ENCODE measurements at places on chromosomes 1 and 21. TPM values are rescaled to one million over a fixed set of nuclear protein-coding genes. Genes with fewer than 3 reads are reported as not detected.

FCAMR gene
- total RNA-seq = 0.56 TPM

- no peak overlapping the region for H3K27ac ChIP-seq
- no peaks in the 10 kb centered on the region for H3K27me3 ChIP-seq
- DNase-seq = no peak
- no peak overlapping the region for H3K4me3 ChIP-seq
- H3K4me1 ChIP-seq = peaks cover 24% of the 10 kb centered on the region
These were observed 85.0 kb downstream of the MRPL37 start for GRCh38 chr1:54284781-54285529.

DNA sequence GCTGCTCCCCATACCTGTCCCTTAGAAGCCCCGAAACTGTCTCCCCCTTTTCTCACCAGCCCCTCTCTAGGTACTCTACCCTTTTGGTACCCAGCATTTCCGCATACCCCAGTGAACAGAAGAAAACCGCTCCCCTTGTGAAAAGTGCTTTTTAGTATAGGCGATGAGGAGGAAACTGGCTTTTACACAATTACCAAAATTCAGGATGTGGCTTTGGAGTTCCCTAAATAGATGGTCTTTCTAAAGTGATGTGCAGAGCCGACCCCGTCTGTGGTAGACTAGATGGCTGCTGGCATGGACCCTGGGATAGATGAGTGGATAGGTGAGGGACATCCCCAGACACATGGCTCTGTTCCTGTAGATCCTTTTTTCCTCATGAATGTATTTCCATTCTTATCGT, 2.6 kb upstream of the PER3 start:
- H3K4me3 ChIP-seq = no peak overlapping the region
- H3K4me1 ChIP-seq = no peaks in the 10 kb centered on the region
- no peak for DNase-seq
- H3K27ac ChIP-seq = peak overlapping the region; percentile 69
- no peaks in the 10 kb centered on the region for H3K27me3 ChIP-seq
- no peaks in the 10 kb centered on the region for H3K36me3 ChIP-seq

DNA sequence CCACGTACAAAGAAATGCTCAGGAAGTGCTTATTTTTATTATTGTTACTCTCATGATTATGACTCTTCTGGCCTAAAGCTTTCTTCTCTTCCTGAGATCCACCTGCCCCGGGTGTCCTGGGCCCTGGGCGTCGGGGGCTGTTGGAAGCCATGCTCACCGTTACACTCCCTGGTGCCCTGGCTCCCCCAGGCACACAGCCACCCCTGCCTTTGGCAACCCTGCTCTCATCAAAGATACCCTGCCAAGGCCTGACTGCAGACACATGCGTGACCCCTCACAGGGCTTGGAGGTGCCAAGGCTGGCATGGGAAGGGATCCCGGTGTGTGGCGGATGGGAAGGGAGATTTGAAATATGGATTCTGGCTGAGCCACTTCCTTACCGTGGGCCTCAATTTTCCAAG, 3.3 kb upstream of the KISS1 start:
- no peaks in the 10 kb centered on the region for H3K27me3 ChIP-seq
- DNase-seq = no peak
- H3K36me3 ChIP-seq = no peaks in the 10 kb centered on the region

DNA sequence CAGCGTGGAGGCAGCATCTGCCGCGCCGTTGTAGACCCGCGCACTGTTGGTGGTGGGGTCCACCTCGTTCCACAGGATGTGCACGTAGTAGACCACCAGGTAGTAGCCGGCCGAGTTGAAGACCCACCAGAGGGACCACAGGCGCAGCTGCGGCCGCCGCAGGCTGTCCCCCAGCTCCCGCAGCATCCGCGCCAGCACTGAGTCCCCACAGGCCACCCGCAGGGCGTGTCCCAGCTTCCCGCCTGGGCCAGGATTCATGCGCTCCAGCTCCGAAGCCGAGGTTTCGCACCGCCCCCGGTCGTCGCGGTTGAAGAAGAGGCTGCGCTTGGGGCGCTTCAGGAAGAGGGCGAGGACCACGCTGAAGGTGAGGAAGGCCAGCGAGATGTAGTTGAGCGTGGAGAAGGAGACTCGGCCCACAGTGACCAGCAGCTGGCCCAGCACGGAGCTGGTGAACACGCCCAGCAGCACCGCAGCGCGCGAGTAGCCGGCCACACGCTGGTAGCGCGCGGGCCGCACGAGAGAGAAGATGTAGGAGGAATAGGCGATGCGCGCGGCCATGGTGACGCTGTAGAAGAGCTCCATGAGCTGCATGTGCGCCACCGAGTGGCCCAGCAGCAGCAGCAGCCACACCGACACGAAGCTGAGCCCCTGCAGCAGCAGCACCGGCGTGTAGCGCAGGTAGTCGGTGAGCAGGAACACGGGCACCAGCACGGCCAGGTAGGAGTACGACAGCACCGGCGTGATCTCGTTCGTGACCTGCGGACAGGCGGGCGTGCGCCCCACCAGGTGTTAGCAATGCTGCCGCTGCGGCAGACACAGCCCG, 10.6 kb downstream of the SLC19A1 start:
- DNase-seq = no peak
- H3K4me3 ChIP-seq = no peak overlapping the region
- no peaks in the 10 kb centered on the region for H3K36me3 ChIP-seq
- no peak overlapping the region for H3K27ac ChIP-seq
- peaks cover 22% of the 10 kb centered on the region for H3K4me1 ChIP-seq
- H3K27me3 ChIP-seq = no peaks in the 10 kb centered on the region

GNG12 gene
- total RNA-seq = 131 TPM
